ENCODE measurements at places on chromosomes 6 and 20.

- no peak for DNase-seq
Observed at GRCh38 chr6:36751091-36751490, 53.5 kb downstream of the RAB44 start.

DNA sequence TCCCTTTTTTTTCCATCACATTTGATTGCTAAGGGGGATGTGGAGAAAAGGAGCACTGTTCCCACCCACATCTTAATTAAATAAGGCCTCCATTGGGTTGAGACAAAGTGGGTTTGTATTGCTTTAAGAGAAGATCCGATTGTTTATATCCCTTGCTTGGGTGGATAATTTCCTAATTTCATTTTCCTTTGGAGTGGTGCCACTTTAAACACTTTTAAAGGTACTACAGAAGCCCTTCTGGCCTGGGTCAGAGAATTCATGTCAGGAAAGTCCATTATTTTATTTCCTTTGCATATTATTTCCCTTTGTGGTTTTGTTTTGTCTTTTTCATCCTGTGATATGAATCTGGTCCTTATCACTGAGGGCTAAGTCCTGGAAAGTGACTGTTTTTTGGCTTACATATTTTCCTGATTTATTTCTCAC lies 56.9 kb downstream of the PHACTR2 start:
- no peak for DNase-seq

DNA sequence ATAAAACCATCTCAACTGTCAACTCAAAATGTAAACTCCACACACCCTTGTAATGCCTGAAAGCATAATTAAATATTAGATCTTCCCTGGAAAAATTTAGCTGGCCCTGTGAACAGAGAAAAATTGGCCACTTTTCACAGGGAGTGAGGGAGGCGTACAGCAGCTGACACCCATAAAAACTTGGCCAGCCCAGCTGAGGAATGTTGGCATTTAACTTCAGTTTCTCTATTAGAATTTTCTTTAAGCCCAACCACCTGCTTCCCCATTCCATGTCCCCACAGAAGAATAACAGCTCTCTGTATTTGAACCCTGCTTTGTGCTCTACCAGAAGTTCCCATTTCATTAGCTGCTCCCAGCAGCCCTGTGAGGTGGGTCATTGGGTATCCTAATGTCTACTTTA lies 41.0 kb downstream of the PKHD1 start:
- DNase-seq: no peak

DNA sequence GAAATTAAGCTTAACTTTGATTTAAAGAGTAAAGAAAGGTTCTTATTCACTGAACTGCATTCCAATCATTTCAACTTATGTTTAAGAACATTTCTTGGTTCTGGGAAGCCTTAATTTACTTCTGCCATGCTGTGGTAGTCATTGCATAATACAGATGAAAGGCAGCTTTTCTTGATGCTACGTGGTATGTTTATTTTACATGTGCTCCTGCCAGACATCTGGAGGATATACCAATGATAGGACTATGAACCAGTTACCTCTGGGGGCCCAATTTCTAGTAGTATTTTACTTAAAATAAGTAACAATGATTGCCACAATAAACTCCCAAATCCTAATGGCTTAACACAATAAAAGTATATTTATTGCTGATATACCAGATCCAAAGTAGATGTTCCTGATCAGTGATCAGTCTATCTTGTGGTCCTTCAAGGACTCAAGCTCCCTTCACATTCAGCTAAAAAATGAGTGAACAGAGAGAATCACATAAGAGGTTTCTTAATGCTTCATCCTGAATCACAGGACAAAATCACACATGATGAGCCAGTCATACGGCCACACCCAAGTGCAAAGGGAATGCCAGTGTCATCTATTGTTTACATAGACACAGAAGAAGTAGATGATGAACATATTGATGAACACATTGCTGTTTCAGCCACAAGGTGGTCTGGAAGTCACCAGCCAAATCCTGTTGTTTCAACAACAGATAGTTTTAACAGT lies 56.5 kb upstream of the CCN2 start:
- DNase-seq: no peak

DNA sequence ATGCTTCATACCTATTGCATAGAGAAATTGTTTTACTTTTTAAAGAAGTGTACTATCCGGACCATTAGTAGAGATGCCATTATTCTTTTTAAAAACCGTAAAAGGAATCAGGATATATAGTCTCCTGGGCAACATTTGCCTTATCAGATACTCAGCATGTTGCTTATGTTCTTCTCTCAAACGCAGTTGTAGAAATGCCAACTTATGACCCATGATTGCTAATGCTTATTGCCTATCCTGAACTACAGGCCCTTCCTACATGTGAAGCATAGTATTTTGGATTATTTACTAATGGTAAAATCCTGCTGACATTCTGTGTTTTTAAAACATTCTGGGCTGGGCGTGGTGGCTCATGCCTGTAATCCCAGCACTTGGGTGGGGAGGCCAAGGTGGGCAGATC lies 99.5 kb downstream of the FOXO3 start:
- no peak for DNase-seq

DNA sequence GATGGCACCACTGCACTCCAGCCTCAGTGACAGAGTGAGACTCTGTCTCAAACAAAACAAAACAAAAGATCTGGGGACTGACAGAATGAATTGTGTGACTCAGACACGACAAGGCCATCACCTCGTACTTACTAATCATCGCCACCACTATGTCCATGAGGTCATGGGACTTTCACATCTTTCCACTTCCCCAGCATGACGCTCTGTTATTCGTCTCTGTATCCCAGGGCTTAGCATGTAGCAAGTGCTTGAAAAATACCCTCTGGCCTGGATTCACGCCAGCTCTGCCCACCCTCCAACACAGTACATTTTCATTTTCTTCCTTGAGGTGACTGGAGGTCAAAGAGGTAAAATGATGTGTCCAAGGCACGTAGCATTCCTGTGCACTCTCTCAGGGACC lies 27.8 kb downstream of the FGD2 start:
- DNase-seq: no peak

GRCh38 chr6:54320871-54321270 lies 12.6 kb downstream of the TINAG start:
- DNase-seq: no peak

DNA sequence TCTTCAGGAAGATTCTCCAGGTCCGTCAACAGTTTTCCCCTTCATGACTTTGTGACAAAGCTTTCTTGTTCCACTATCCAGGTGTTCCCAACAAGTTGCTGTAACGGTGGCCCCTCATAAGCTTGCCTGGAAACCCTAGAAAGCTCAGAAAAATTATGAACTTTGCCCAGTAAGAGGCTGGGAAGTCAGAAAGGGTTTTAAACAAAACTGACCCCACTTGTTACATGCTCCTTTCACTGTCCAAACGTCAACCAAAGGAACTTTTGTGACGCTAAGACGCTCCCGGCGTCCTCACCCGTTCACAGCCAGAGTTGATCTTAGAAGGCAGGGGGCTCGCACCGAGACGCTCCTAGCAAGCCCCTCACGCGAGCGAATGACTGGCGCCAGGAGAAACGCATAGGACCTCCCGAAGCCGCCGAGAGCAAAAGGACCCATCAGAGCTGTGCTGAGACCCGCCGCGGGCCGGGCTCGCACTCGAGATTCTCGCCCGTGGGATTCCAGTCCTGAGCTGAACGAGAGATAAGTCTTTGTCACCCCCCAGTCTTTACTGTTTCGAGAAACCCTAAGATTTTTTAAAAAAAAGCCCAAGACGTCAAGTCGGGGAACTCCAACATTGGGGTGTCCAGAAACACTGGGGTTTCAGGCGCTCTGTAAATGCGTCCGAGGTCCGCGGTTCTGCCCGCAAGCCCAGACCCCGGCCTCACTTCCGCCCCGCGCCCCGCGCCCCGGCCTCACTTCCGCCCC lies 544 bp upstream of the ACAT2 start:
- DNase-seq: no peak

DNA sequence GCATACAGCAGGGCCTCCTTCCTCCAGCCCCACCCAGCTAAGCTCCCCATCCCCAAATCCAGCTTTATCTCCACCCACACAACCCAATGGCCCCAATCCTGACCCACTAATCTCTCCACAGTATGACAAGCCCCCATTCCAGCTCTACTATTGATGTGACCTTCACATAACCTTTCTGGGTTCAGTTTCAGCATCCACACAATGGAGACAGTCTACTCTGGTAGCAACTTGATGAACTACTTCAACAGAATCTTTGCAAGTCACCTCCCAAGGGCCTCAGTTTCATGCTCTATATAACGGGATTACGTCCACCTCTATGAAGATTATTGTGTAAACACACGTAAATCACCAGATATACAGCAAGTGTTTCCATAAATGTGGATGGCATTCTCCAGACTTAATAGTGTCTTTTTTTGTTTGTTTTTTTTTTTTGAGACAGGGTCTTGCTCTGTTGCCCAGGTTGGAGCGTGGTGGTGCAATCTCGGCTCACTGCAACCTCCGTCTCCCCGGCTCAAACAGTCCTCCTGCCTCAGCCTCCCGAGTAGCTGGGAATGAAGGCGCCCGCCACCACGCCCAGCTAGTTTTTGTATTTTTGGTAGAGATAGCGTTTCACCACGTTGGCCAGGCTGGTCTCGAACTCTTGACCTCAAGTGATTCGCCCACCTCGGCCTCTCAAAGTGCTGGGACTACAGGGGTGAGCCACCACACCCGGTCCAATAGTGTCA lies 1.4 kb downstream of the AHCY start:
- DNase-seq: no peak

GRCh38 chr20:4883051-4883450 lies 118.3 kb downstream of the SLC23A2 start:
- no peak for DNase-seq

DNA sequence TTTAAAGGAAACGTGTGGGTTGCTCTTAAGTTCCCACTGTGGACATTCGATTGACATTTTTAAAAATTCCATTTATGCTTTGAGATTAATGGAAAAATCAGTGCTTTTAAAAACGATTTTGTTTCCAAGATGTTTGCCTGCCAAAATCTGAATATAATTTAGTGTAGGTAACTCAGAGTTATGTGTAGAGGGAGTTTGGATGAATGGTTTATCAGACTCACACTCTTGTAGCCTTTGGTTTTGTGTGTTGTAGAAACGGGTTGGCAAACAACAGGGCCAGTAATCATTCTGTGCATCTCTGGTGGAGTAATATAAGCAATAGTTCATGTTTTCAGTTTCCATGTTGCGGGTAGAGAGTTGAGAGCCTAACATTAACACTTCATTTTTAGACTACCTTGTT lies 140.6 kb downstream of the RPS12 start:
- no peak for DNase-seq

DNA sequence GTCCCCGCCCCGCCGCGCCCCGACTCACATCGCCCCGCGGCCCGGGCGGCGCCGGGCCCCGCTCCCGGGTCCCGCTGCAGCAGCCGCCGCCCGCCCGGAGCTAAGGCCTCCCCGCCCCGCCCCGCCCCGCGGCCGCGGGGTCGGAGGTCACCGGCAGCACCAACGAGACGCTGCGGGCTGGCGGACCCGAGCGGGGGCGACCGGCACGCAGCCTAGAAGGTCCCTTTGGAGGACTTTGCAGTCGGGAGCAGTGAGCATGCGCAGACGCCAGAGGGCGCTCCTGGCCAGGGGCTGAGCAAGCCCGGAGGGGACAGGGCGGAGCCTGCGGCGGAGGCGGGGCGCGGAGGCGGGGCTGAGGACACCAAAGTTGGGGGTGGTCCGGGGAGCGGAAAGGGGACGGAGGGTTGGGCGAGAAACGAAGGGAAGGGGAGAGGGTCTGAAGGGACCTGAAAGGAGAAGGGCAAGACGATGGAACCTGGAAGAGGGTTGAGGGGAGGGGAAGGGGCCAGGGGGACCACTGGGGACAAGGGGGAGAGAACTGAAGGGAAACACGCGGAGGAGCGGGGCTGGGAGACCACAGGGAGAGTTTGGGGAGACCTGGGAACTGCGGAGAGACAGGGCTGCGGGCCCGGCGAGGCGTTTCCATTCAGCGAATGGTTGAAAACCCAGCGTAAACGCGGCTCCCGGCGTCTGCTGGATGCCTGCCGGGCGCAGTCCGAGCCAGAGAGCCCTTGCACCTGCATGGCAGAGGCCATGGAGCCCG lies at the start of gene FRS3:
Gene FRS3, minus strand, starts transcription at position 113 of the 763 bp plus-strand sequence. CDS start 2,913 bp downstream, outside the sequence.
- DNase-seq: peak; percentile 99

DNA sequence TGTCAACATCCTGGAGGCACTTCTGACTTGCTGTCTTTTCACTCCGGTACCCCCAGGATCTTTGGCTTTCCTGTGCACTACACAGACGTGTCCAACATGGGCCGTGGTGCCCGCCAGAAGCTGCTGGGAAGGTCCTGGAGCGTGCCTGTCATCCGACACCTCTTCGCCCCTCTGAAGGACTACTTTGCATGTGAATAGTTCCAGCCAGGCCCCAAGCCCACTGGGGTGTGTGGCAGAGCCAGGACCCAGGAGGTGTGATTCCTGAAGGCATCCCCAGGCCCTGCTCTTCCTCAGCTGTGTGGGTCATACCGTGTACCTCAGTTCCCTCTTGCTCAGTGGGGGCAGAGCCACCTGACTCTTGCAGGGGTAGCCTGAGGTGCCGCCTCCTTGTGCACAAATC lies 12.0 kb upstream of the MAPRE1 start:
- no peak for DNase-seq

DNA sequence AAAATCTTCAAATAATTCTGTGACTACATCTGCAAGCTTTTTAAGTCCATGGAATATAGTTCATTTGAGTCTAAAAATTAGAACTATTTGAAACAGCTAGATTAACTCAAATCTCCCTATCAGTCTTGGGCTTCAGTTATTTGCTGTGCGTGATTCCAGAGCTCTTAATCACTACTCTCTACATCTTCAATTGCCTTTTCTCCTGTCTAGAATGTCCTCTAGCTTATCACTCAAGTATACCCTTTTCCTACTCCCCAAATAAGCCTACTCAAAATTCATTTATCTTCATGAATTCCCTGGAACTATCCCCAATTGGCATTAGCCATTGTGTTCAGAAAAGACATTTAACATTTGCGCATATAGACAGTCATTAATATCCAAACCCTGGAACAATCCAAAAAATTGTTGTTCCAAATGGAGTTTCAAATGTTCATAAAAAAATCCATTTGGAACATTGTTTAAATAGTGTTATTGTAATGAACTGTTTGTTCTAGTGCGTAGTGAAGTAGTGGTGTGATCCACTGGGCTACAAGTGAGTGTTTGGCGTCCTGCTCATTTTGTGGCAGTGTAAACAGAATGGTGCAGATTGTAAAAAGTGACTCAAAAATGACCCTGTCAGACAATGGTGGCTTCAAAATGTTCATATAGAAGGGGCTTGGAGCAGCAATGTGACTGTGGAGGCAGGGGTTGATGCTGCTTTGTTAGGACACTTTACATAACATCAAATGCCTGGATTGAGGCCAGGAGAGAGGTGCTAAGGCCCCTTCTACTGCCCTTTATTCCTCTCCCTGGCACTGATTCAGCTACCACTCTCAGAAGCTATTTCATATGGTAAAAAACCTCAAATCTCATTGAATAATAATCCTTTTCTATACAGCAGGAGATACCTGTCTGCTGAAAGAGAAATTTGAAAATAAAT lies 122.3 kb downstream of the KIF6 start:
- DNase-seq: no peak
